ENCODE measurements at places on chromosomes 16 and 17.
A peak's percentile ranks its signal among the peaks of the same experiment; 100 is the strongest.

- no peak for DNase-seq
Observed at GRCh38 chr16:68009157-68009735, 6.5 kb downstream of the DPEP2NB start.

DNA sequence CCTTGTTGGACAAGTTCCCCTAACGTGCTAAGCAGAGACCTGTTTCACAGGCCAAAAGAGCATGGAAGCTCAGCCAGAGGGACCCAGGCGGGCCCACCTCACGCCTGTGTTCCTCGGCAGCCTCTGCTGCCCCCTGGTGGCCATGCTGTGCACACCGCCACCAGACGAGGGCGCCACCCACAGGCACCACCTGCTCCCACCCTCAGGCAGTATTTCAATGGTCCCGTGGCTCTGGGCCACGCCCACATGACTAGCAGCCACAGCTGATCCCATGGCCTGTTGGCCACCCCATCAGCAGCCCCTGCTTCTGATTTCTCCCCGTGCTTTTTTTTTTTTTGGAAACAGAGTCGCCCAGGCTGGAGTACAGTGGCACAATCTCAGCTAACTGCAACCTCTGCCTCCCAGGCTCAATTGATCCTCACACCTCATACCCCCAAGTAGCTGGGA is 18.9 kb downstream of the MPG start:
- DNase-seq, result peak; percentile 78

DNA sequence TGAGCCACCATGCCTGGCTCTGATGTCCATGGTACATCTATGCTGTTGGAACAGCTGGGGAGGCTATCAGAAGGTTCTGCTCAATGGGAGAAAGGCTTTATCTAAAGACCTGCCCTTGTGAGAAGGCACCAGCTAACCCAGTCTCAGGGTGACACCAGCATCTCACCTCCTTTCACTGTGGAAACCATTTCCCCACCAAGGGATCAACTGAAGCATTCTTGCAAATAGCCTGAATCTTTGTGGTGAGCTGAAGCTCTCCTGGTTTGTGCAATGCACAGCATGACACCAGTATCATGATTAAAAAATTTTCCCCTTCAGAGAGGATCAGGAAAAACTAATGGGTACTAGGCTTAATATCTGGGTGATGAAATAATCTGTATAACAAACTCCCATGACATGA is 5.1 kb downstream of the CCL18 start:
- no peak for DNase-seq

- no peak for DNase-seq
Observed at GRCh38 chr17:17565471-17566339, 25.8 kb downstream of the PEMT start.

- no peak for DNase-seq
Observed at GRCh38 chr16:20073203-20074098, at the start of gene GPR139. TSS of gene GPR139 (minus strand) at chr16:20073890. CDS start at chr16:20073616, 274 bp downstream.

Measured in stimulated activated CD4-positive, alpha-beta T cell treated with anti-CD3 and anti-CD28 coated beads, Interleukin-1b, Interleukin-23, amount 100 ng/mL, for 24 hours (primary cell).